Kidney epithelial cell (primary cell): ENCODE measurements at places on chromosomes 11 and 22.

DNA sequence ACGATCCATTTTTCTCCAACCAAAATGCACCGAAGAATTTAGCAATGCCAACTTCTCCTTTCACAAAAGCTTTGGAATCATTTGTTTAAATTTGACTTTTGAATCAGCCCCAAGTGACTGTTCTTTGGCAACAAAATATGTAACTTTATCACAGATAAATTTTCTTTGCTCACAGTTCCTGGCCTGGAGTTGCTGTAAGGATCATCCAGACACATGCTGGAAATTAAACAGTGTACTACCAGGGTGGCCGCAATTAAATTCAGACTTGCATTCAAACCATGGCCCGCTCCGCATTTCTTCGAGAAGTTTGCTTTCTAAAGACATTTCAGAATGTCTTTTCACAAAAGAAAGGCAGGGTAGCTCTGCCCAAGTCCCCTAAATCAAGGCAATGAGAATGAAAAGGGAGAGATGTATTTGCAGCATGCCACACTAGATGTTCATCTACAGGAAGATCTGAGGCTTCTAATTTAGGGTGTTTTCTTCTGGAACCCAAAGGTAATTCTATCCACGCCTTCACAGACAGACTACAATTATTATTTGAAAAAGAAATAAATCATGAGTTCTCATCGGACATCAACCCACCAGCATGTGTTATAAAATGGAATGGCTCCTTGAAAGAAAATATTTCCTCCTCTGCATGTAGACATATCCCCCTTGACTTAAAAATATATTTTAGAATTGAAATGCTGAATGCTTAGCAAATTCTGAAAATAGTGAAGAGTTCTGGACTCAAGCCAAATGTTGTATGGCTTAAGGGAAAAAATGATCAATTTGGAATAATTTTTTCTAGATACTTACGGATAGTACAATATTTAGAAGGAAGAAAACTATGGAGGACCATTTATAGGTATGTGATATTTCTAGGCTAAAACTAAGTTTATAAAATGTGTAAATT is 189.7 kb upstream of the BLID start:
- no peak for DNase-seq

- DNase-seq, result no peak
These were observed 196.5 kb downstream of the FAM76B start for GRCh38 chr11:95593111-95593510.

DNA sequence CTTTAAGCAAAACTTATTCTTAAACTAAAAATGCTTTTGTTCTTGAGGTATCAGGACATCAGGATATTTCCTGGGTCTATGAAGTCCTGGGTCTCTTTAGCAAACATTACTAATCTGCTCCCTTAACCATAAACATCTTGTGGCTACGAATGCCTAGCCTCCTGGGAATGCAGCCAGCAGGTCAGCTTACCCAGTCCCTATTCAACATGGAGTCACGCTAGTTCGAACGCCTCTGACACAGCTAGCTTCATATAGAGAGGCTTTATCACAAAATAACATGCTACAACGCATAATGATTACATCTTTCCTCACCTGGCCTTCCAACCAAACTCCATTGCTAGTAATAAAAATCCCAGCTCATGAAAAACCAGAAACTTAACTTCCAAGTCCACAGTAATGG is 17.5 kb upstream of the FIBIN start:
- no peak for DNase-seq

GRCh38 chr11:26322335-26323067 is 9.4 kb upstream of the ANO3 start:
- DNase-seq, result no peak

DNA sequence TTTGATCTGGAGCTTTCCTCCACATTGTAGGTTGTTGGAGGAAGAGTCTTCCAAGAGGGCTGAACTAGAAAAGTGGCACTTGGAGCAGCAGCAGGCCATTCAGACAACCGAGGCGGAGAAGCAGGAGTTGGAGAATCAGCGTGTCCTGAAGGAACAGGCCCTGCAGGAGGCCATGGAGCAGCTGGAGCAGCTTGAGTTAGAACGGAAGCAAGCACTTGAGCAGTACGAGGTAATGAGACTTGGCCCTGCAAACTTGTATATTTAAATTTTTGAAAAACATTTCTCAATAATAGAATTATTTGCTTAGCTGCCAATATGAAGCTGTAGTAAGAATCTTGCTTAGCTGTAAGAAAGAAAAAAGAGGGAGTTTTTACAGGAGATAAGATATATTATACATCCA is 84.0 kb downstream of the SWAP70 start:
- no peak for DNase-seq

DNA sequence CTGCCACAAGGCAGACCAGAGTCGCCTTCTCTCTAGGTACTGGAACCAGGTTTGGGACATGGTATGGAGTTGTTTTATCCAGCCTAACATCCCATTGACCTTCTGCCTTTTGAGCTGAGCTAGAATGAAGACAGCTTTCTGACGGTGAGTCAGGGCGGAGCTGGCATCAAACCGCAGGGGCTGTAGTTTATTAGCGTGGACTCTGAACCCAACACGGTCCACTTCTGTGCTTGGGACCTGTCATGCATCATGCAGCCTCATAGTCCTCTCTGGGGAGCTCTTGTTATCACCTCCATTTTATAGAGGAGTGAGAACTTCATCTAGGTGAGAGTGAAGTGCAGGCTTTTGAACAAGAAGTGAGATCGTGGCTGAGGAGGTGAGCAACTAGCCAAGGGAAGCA is 8.3 kb downstream of the GAL3ST1 start:
- DNase-seq, result no peak

GRCh38 chr22:20483771-20484170 is 11.8 kb downstream of the KLHL22 start:
- no peak for DNase-seq

GRCh38 chr11:25899617-25900160 is 432.2 kb upstream of the ANO3 start:
- DNase-seq, result no peak

GRCh38 chr11:121435551-121436511 is 16.3 kb upstream of the SORL1 start:
- DNase-seq, result no peak

- no peak for DNase-seq
These were observed 872.2 kb downstream of the NTM start for GRCh38 chr11:132242632-132243031.

DNA sequence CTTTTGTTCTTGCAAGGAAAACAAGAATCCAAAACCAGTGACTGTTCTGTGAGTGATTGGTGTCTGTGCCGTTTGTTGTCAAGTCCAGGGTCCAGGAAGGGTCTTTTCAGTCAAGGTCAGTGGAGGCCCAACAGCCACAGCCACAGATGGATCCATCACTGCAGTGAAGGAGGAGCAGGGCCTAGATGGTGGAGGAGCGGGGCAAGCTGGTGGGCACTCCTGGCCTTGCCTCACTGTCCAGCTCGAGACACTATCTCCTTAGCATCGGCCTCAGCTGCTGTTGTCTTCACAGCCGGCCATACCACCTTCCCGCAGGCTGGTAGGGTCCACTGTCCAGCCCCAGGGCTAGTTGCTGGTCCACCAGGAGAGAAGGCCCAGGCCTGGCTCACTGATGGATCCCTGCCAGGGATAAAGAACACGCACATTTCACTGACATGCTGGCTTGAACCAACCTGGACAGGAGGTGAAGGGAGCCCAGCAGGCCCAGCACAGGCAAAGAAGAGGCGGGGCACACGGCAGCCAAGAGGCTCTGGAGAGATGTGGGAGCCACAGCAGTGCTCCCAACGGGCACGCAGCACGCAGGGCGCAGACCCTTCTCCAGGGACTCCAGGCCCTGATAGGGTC is 15.2 kb downstream of the POLR3H start:
- no peak for DNase-seq

DNA sequence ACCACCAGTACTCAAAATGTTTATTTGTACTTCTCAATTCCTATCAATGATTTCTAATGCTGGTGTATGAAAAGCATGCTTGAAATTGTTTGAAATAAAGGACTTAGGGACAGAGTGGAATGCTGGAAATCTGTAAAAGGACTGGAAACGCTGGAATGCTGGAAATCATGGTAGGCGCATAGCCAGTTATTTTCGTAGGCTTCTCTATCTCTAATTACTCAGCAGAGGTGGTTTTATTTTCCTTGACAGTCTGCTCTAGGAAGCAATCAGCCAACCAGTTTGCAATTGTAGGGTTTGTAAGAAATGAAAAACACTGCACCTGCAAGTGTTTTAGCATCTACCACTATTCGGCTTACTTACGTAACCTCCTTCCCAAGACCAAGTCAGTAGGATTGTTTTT is 788 bp downstream of the LIN7C start:
- no peak for DNase-seq

GRCh38 chr22:39656495-39657490 is 86.2 kb downstream of the CACNA1I start:
- no peak for DNase-seq

GRCh38 chr11:58059007-58059350 is 28.2 kb downstream of the OR6Q1 start:
- no peak for DNase-seq

DNA sequence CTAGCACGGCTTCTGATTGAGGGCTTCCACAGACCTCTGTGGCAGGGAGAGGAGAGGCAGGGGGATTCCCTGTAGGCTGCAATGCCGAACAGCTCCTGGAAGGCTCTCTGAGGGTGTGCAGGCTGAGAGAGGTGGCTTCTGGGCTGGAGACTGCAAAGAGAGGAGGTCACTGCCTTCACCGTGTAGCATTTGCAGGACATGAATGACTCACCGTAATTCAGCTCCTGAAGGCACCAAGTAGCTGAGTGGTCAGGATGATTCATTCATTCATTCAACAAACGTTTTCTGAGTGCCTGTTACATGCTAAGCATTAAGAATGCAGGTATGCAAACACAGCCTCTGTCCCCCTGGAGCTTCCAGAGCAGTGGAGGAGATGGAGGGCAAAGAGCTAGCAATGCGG is 18.0 kb upstream of the EIF3D start:
- peak; percentile 85 for DNase-seq

GRCh38 chr22:20203142-20203551 is 52.3 kb upstream of the CCDC188 start:
- no peak for DNase-seq

DNA sequence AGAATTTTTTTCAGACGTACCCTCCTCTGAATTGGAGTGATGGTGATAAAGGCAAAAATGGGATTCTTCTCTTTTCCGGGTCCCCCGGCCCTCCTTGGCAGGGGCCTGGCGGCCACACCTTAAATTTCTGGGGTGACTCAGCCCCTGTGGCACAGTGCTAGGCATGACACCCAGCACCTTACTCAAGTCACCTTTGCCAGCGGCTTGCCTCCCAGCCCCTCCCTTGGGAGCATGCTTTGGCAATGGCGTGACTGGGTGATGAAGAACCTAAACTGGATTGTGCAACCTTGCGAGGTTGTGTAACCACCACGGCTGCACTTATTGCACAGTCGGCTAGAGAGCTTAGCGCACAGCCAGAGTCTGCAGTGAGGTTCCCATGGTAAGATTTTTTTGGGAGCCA is 16.2 kb upstream of the LDLRAD3 start:
- DNase-seq, result peak; percentile 37

- DNase-seq, result no peak
These were observed 14.5 kb upstream of the GAB2 start for GRCh38 chr11:78432058-78432515.

- no peak for DNase-seq
These were observed 371.8 kb upstream of the CHORDC1 start for GRCh38 chr11:90594658-90595057.

DNA sequence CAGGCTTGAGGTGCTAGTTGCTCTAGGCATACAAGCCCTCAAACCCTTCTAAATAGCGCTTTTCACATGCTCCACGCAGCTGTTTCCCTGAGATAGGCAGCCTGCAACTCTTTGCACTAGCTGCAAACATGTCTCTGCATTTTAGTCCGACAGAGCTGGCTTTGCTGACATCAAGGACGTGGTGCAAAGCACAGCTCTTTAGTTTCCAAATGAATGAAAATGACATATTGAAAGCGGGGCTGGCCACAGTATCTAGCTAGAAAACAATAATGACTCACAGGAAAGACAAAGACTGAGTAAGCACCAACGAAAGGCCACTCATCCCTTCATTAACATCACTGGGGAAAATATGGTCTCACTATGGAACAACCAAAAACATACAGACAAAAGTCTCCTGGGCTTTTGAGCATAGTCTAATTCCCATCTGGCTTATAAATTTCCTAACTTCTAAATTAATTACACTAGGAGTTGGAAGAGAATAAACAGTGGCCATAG is 15.3 kb upstream of the ZC3H12C start:
- no peak for DNase-seq

DNA sequence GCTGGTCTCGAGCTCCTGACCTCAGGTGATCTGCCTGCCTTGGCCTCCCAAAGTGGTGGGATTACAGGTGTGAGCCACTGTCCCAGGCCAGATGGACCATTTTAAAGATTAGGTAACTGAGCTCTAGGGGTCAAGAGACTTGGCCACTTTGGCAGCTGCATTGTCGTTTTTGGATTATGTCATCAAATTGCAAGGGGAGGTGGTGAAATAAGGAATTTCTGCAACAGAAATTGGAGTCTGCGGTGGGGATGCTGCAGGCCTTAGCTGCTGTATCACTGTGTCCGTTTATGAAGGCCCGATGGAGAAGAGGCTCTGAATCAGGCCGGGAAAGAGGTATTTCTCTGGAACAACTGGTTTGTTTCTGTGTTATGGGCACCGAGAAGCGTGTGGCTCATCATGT is 34.6 kb downstream of the PTPRJ start:
- no peak for DNase-seq

DNA sequence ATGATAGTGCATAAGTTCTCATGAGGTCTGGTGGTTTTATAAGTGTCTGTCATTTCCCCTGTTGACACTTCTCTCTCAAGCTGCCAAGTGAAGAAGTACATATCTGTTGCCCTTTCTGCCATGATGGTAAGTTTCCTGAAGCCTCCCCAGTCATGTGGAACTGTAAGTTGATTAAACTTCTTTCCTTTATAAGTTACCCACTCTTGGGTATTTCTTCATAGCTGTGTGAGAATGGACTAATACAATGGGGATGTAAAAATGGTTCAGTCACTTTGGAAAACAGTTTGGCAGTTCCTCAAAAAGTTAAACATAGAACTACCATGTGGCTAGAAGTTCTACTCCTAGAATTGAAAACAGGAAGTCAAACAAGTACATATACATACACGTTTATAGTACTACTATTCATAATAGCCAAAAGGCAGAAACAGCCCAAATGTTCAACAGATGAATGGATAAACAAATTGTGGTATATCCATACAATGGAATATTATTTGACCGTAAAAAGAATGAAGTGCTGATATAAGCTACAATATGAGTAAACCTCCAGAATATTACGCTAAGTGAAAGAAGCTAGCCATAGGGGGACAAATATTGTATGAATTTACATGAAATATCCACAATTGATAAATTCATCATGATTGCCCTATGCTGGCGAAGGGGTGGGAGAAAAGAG is 16.0 kb upstream of the DKK3 start:
- DNase-seq, result no peak
